HuH-7 (cell line): ENCODE measurements at places on chromosomes 6 and 20.
A peak's percentile ranks its signal among the peaks of the same experiment; 100 is the strongest.

- DNase-seq = no peak
These were observed 17.2 kb downstream of the KCNK17 start for GRCh38 chr6:39296745-39297640.

DNA sequence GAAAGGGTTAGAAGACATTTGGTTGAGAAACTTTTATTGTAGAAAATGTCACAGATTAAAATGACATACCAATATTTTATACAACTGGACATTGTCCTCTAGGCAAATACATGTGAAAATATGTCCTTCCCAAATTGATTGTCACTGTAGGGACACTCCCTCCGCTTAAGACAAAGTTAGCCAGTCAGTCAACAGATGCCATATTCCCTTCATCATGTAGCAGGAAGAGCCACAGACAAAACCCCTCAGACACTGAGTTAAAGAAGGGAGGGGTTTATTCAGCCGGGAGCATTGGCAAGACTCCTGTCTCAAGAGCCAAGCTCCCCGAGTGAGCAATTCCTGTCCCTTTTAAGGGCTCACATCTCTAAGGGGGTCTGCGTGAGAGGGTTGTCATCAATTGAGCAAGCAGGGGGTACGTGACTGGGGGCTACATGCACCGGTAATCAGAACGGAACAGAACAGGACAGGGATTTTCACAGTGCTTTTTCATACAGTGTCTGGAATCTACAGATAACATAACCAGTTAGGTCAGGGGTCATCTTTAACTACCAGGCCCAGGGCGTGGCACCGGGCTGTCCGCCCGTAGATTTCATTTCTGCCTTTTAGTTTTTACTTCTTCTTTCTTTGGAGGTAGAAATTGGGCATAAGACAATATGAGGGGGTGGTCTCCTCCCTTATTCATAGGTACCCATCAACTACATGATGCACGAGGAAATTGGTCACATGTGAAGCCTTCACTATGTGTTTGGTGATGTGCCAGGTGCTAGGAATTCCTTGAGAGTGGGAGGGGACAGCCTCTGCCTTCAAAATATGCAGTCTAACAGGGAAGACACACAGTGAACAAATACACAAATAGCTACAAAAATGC, 155.7 kb upstream of the CDYL start:
- no peak for DNase-seq

DNA sequence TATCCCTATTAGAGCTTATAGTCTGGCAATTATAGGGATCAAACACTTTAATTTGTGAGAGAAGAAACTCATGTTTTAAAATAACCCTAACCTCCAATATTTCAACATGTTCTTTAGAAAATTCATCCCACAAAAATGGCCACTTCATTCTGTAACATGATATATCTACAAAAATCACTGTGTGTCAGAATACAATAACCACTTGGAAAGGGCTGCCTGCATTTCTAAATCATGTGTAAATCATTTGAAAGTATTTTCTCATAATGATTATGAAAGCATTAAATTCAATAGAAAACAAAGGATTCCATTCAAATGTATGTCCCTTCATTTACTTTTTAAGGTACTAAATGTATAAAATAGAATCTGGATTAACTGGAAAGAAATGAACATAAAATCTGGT, 101.4 kb upstream of the NHSL1 start:
- DNase-seq = no peak

GRCh38 chr20:33518071-33518470, 28.2 kb downstream of the CBFA2T2 start:
- DNase-seq = no peak

DNA sequence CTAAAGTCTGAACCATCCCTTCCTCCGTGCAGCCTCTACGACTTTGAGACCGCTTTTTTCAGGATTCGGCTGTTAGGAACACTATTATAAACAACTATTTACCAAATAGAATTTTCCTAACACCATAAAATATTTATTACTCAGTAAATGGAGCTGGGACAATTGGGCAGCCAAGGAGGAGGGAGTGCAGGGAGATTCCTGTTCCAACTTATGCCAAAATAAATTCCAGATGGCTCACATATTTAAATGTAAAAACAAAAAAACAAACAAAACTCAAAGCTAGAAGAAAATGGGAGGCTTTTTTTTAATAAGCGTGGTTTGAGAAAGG, 48.1 kb downstream of the TCP11 start:
- no peak for DNase-seq

DNA sequence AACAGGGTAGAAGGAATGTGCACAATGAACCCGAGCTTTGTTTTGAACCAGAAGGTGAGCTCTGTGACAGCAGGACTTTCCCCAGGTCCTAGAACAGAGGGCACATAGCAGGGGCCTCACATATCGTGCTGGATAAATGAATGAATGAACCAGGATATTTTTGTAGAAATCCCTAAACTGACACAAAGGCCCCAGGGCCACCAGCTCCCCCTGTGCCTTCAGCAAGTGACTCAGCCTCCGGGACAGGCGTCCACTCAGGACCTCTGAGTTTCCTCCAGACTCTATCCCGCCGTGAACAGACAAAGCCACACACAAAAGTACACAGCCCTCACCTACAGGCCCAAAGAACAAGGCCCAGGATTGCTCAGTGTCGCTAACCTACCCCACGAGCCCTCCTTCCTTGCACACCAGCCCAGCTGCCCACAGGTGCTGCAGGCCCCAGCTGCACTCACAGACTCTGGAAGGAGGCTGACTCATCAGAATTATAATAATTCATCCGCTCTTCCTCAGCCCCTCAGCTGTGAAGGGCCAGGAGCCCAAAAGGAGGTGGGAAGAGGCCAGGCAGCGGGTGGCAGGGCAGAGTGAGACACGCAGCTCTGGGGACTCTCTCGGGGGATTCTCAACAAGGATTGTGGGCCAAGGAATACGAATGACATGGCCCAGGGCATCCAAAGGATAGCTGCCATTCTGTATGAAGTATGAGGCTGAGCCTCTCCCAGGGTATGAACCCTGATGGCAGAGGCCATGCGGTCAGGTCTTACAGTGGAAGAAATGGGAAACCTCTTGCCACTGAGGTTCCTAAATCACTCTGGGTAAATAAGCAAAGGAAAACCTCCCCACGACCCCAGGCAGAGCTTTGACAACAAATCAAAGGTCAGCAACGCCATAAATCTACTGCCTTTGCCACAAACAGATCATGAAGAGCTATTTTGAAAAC, 40.9 kb downstream of the SUMO4 start:
- peak; percentile 72 for DNase-seq

- DNase-seq = no peak
These were observed 48.8 kb upstream of the EPB41L1 start for GRCh38 chr20:36105711-36106226.

- no peak for DNase-seq
These were observed 2.0 kb upstream of the ACTL10 start for GRCh38 chr20:33664762-33665144.

DNA sequence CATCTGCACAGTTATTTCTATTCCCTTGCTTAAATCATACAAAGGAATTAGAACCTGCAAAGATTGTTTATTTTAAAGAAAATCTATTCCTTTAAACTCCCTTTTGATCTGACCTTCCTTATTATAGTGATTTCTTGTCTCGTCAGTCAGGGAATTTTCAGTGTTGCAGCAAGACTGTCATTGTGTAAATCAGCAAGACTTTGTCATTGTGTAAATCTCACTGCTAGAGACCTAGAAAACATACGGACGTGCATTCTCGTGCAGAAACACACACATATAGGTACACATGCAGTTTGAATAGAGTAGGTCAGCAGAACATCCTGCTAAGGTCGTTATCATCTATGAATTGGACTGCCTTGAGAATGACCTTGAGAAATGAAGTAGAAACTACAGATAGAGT, 6.2 kb upstream of the SGK1 start:
- no peak for DNase-seq

- no peak for DNase-seq
These were observed 37.5 kb upstream of the FRMD1 start for GRCh38 chr6:168116438-168116974.

GRCh38 chr6:24054388-24054787, 71.6 kb upstream of the NRSN1 start:
- DNase-seq = no peak

DNA sequence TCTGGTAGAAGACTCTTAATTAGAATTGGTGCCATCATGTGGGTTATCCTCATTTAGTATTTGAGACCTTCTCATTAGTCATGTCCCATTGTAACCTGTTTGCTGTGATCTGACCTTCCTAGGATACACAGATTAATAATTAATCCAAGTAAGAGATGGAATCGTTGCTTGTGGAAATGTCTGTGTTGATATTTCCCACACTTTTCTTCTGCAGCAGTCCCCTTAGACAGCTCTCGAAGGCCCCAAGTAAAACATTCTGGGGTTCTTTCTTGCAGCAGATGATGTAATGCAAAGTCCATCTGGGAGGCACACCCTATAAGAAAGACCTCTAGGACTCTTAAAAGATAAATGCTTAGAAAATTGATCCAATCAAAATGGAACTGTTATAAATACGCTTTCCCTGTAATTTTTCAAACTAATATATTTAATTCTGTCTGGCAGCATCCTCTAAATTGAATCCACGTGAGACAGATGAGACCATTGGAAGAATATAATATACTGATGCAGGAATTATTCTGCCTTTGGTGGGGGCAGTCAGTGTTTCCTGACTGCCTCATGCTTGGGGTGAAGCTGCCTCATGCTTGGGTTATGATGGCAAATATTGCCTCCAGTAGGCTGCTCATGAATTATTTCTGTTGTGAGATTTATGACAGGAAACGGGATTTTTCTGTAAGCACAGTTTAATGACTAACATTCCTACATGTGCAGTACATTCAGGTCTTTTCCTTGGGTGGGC, 54.5 kb upstream of the ARMC2 start:
- peak; percentile 57 for DNase-seq

DNA sequence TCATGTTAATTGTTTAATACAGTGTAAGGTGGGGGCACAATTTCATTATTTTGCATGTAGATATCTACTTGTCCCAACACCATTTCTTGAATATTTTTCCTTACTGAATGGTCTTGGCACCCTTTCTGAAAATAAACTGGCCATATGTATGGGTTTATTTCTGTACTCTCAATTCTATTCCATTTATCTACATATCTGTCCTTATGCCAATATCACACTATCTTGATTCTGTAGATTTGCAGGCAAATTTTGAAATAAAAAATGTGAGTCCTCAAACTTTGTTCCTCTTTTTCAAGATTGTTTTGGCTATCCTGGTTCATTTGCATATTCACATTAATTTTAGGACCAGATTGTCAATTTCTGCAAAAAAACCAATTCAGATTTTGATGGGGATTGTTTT, 34.8 kb downstream of the SCGN start:
- DNase-seq = no peak

GRCh38 chr20:62916703-62917476, 9.4 kb downstream of the DIDO1 start:
- DNase-seq = peak; percentile 55

DNA sequence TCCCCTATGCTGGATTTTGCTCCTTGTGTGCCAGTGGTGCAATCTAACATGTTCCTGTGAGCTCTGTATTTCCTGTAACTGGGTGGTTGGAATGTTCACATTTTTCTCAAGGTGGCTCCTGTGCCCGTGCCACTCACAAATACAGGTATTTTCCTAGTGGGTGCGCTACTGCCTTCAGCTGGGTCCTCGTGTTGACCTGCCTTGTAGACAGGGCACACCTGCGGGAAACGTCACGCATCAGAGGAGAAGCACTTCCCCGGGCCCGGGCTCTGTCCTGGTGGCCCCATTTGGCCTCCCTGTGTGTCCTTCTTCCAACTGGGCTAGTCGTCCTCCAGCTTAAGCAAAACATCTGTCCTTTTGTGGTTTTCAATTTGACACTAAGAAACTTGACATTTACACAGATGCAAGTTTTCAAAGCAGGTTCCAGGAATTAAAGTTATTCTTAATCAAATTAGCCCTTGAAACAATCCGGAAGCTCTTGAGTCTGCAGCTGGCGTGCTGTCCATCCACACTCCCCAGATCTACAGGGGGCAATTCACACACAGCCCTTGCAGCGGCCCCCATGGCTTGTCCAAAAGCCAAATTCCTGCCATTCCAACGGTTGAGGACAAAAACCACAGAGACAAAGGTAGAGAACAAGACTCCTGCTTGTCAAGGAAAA, 275.1 kb downstream of the CDC5L start:
- no peak for DNase-seq

- DNase-seq = no peak
These were observed 12.7 kb upstream of the IFNGR1 start for GRCh38 chr6:137231895-137232294.

- DNase-seq = no peak
These were observed 295.2 kb downstream of the QKI start for GRCh38 chr6:163709693-163710092.

- DNase-seq = no peak
These were observed 17.7 kb upstream of the CCN6 start for GRCh38 chr6:112036088-112036637.

DNA sequence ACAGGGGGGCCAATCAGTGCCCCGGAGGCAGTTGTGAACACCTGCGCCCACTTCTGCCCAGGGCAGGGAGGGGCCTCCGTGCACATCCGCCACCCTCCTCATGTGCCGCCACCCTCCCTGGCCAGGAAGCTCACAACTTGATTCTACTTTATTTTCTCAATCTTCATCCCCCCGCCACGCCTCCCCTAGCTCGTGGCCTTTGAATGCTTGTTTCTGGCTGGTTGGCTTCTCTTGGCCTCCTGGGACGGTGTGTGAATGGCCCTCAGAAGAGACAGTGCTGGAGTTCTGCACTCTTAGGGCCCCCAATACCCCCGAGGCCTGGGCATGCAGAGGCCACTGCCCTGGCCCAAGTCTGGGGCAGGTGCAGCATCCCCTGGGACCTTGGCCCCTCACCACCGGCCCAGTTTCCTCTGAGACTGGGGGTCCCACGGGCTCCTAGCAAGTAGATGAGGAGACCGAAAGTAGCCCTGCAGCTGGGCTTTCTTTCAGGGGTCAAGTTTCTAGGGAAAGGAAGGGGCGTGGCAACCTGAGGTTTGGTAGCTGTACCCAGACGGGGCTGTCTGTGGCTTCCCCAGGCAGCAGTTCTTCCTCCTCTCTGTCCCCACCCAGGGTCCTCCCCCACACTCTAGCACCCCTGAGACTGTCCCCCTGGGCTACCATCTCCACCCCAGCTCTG, 1.3 kb downstream of the RGS19 start:
- DNase-seq = no peak

- DNase-seq = no peak
These were observed 14.4 kb downstream of the SNRPC start for GRCh38 chr6:34771727-34772126.

- no peak for DNase-seq
These were observed 110.6 kb upstream of the TRAF3IP2 start for GRCh38 chr6:111716325-111716724.

GRCh38 chr6:133701633-133702331, 187.1 kb upstream of the TCF21 start:
- DNase-seq = no peak
